Hematopoietic multipotent progenitor cell treated with erythropoietin and hydrocortisone succinate and interleukin-3 and kit ligand, for 8 days (in vitro differentiated cells): ENCODE measurements at places on chromosomes 3 and 15.
A peak's percentile ranks its signal among the peaks of the same experiment; 100 is the strongest.

GRCh38 chr3:31873254-31873820 is 107.7 kb downstream of the OSBPL10 start:
- DNase-seq, result no peak

- DNase-seq, result no peak
Observed at GRCh38 chr3:129994883-129995559, 20.5 kb downstream of the TRH start.

- peak; percentile 70 for DNase-seq
Observed at GRCh38 chr3:152376351-152377183, 107.8 kb downstream of the MBNL1 start.

GRCh38 chr3:157109267-157110141 is 50.4 kb downstream of the CCNL1 start:
- DNase-seq, result peak; percentile 49

GRCh38 chr3:49329186-49329585 is 10.7 kb downstream of the USP4 start:
- DNase-seq, result no peak

DNA sequence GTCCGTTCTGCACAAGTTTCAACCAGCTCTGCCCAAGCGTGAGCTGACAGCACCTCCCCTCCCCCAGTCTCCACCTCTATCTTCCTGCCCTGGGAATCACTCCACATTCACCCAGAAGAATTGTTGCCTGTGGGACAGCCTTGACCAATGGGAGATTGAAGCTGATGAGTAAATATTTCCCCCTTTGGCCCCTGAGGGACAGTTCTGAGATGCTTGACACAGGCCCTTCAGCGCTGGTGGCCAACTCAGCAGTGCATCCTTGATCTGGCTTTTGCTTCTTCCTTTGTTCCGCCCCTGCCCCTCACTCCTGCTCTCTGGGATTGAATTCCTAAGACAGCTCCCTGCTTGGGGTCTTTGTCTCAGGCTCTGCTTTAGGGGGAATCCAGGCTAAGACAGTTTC is 13.1 kb upstream of the SKIC8 start:
- no peak for DNase-seq

GRCh38 chr3:134081211-134081610 is 51.5 kb upstream of the SLCO2A1 start:
- no peak for DNase-seq

GRCh38 chr3:135075157-135075556 is 280.1 kb downstream of the EPHB1 start:
- DNase-seq, result no peak

DNA sequence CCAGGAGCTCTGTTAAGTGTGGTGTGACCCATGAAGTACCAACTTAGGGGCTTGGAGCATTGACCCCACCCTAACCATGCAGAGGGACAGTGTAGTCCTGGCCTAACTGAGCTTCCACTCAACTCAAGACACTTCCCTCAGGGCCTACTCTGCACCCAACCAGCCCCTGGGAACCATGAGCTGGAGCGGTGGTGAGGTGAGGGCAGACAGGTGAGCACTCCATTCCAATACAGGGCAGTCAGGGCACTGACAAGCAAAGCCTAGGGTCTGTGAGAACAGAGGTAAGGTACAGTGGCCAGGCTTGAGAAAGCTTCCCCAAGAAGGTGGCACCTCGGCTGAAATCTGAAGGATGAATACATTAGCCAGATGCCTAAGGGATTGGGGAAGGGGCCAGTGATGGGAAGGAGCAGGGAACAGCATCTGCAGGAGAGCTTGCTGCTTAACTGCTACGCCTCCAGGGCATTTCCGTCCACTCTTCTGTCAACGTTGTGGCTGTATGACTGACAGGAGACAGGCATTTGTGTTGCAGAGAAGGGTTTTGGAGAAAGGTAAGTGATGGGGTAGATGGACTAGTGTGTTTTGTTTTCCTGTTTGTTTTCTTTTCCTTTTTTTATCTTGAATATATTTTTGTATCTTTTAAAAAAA is 243.5 kb upstream of the TRIM42 start:
- no peak for DNase-seq

DNA sequence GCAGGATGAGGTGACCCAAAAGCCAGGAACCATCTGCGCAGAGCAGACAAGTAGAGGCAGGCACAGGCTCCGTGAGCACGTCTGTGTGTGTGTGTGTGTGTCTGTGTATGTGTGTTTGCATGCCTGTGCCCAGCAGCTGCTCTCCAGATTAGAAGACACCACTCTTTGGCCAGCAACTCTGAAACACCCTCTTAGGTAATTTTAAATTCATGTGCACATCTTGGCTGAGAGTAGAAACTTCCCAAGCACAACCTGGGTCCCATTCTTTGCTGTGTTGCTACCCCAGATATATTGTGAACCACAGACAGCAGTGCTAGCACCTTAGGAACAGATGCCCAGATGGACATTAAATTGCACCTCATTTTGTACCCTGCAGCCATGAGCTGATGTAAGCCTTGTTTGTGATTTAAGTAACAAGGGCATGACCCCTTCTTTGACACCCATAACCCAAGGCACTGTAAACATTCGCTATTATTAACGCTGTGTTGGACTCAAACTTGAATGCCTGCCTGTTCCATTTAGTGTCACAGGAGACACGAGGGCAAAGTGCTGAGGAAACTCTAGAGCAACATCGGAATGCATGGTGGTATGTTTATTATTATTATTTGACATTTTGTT is at the start of gene FILIP1L:
FILIP1L (minus strand) TSS at position 89 of the 618 bp plus-strand sequence.
- DNase-seq, result no peak
